GM23338 (cell line): ENCODE measurements at places on chromosomes 7 and 10. TPM values are rescaled to one million over a fixed set of nuclear protein-coding genes. Genes with fewer than 3 reads are reported as not detected.

Gene CLDN4
- 11.6 and 16.5 TPM in 2 replicates for polyA plus RNA-seq

Gene COBL
- polyA plus RNA-seq = 16.1 and 18.3 TPM in 2 replicates

Gene MRC1
- polyA plus RNA-seq = not detected in 2 replicates

Gene RTKN2
- polyA plus RNA-seq = 11.7 and 15.3 TPM in 2 replicates

Gene ANKRD7
- 0.61 and 2.1 TPM in 2 replicates for polyA plus RNA-seq

Gene AKR1E2
- polyA plus RNA-seq = 2.2 and 3.4 TPM in 2 replicates

Gene ACADSB
- polyA plus RNA-seq = 3.7 and 4.1 TPM in 2 replicates

Gene PON1
- polyA plus RNA-seq = 1.2 and 2.1 TPM in 2 replicates

Gene RASA4B
- 0.99 and 1.1 TPM in 2 replicates for polyA plus RNA-seq

Gene PSD
- 1.9 and 2.7 TPM in 2 replicates for polyA plus RNA-seq

Gene SPDYE11
- 0.92 and 1.4 TPM in 2 replicates for polyA plus RNA-seq

Gene YAE1
- 88.7 and 107 TPM in 2 replicates for polyA plus RNA-seq

Gene COL26A1
- 17.8 and 20.6 TPM in 2 replicates for polyA plus RNA-seq

Gene LEP
- polyA plus RNA-seq = not detected in 2 replicates

Gene PTPN12
- 55.1 and 58.8 TPM in 2 replicates for polyA plus RNA-seq

Gene CCDC172
- 17.6 and 20.6 TPM in 2 replicates for polyA plus RNA-seq

Gene VTI1A
- 18.4 and 26.8 TPM in 2 replicates for polyA plus RNA-seq

Gene MBL2
- not detected in 2 replicates for polyA plus RNA-seq

Gene ACTL6B
- 2.5 and 3.5 TPM in 2 replicates for polyA plus RNA-seq

Gene ADAM22
- 2.7 and 2.8 TPM in 2 replicates for polyA plus RNA-seq

Gene CYP2E1
- 0.97 and 1.4 TPM in 2 replicates for polyA plus RNA-seq

Gene TAS2R41
- not detected in 2 replicates for polyA plus RNA-seq

Gene SEC61G
- 483 and 497 TPM in 2 replicates for polyA plus RNA-seq

Gene CABCOCO1
- polyA plus RNA-seq = not detected in 2 replicates

Gene PODXL
- polyA plus RNA-seq = 215 and 220 TPM in 2 replicates

Gene HTR5A
- not detected in 2 replicates for polyA plus RNA-seq

Gene LRIT1
- not detected in 2 replicates for polyA plus RNA-seq

Gene MARCHF5
- polyA plus RNA-seq = 11.1 and 12.9 TPM in 2 replicates

Gene HABP2
- not detected in 2 replicates for polyA plus RNA-seq

Gene CLDN3
- 20.1 and 21.4 TPM in 2 replicates for polyA plus RNA-seq

Gene CALHM1
- 0.11 and 0.16 TPM in 2 replicates for polyA plus RNA-seq

Gene IKZF1
- 0.45 and 0.57 TPM in 2 replicates for polyA plus RNA-seq

Gene GHRHR
- polyA plus RNA-seq = 0.64 and 2.2 TPM in 2 replicates

Gene STRA8
- not detected in 2 replicates for polyA plus RNA-seq

Gene NPSR1
- polyA plus RNA-seq = not detected in 2 replicates

Gene COL17A1
- polyA plus RNA-seq = 0.64 and 1.1 TPM in 2 replicates

Gene SRGN
- 0.30 TPM in 1 of 2 replicates, not detected in the other for polyA plus RNA-seq

Gene HIP1
- 23.2 and 24.9 TPM in 2 replicates for polyA plus RNA-seq
